ENCODE measurements at places on chromosomes 1 and 21.

- no peak for DNase-seq
Measured at GRCh38 chr1:167456926-167457325, 61.4 kb downstream of the CD247 start.

GRCh38 chr21:42440187-42440792 is 36.6 kb downstream of the UBASH3A start:
- DNase-seq: no peak

GRCh38 chr1:234617986-234618736 is 8.2 kb upstream of the IRF2BP2 start:
- DNase-seq: no peak

DNA sequence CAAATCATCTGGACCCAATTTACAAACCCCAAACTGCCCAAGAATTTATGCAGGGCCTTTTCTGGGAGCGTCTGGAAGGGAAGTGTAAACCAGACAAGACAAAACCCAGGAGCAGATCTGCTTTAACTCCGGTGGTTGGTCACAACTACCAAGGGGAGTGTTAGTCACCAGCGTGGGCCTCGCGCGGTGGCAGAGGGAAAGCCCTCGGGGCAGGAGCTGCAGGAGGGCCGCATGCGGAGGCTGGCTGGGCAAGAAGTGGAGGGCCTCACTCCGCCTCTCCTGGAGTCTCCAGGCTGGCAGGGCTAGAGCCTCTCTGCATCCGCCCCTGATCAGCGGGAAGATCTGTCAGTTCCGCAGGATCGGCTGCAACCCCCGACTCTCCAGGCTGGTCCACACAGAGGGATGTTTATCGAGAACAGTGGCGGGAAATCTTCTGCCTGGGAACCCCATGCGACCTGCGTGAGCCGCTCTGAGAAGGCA is 2.0 kb downstream of the COL24A1 start:
- no peak for DNase-seq

DNA sequence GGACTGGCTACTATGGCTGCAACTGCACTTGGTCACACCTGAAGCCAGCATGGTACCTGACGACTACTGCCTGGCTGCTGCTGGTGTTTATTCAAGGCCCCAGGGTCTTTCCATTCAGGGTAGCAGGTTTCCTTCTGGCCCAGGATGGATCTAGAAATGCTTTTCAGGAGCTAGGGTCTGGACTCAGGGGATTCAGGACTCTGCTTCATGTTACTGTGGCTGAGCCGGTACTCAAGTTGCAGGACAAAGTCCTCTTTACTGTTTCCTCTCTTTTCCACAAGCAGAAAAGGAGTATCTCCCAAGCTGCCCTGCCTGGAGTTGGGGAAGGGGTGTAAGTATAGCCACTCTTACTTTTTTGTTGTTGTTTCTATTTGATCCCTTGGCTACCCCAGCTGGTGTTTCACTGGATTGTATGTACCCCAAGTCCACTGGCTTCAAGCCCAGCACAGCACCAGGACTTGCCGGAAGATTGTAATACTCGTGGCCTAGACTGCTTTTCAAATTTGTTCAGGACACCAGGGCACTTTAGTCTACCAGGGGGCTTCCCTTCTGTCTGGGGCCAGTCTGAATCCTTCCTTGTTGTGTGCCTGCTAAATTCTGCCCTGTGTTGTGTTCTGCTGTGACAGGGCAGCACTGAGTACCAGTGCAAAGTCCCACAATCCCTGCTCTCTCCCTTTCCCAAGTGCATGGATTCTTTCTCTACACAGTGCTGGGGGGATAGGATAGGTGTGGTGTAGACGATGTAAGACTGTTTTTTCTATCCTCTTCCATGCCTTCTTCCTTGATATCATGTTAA is 248.5 kb downstream of the GPR52 start:
- no peak for DNase-seq

GRCh38 chr1:80341021-80341420 is 1334.5 kb upstream of the ADGRL4 start:
- DNase-seq: no peak

Measured in stimulated activated naive B cell treated with anti-CD40 and anti-IgM and Interleukin-4, amounts not matched to agents 10 μg/mL and 1 μg/mL and 100 μg/mL, for 72 hours (primary cell).